Caco-2 (cell line): ENCODE measurements at places on chromosomes 3 and 15.
A peak's percentile ranks its signal among the peaks of the same experiment; 100 is the strongest.

DNA sequence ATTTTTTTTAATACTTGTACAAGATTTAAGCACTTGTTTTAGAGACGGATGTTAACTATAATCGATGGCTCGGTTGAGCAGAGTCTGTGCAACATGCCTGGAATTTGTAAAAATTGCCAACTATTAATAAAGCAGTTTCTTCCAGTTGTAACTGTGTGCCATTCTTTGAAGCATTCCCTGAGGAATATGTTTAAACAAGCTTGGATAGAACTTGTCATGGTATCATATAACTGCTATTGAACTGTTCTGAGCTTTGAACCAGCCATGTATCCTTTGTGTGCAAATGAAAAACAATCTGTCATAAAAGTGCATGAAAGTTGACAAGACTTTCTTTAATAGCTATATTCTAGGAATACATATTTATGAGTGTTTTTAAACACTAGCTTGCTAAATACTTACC lies 45.8 kb upstream of the UBE2E2 start:
- DNase-seq = no peak

GRCh38 chr3:79326642-79327041 lies 441.2 kb downstream of the ROBO1 start:
- no peak for DNase-seq

- no peak for DNase-seq
Observed at GRCh38 chr3:29771602-29772001, 490.7 kb downstream of the RBMS3 start.

GRCh38 chr3:156264771-156265170 lies 144.4 kb downstream of the KCNAB1 start:
- DNase-seq = no peak

DNA sequence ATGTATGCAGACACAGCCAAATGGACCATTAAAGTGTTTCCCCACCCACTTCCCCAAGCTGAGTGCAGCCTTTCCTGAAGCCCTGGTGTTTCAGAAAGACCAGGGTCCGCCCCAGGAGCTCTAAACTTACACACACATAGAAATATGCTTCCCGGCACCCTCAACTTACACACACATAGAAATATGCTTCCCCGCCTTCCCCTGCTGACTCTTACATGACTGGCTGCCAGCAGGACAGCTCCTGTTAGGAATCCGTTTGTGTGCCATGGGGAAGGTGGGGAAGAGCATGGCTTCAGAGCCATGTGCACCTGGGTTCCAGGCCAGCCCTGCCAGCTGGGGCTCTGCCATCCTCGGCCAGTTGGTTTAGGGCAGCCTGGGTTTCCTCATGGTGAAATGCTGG lies 3.6 kb downstream of the CLEC3B start:
- no peak for DNase-seq

- DNase-seq = no peak
Observed at GRCh38 chr3:194647747-194648146, 14.5 kb upstream of the TMEM44 start.

GRCh38 chr15:81336568-81336967 lies 12.6 kb upstream of the STARD5 start:
- no peak for DNase-seq

DNA sequence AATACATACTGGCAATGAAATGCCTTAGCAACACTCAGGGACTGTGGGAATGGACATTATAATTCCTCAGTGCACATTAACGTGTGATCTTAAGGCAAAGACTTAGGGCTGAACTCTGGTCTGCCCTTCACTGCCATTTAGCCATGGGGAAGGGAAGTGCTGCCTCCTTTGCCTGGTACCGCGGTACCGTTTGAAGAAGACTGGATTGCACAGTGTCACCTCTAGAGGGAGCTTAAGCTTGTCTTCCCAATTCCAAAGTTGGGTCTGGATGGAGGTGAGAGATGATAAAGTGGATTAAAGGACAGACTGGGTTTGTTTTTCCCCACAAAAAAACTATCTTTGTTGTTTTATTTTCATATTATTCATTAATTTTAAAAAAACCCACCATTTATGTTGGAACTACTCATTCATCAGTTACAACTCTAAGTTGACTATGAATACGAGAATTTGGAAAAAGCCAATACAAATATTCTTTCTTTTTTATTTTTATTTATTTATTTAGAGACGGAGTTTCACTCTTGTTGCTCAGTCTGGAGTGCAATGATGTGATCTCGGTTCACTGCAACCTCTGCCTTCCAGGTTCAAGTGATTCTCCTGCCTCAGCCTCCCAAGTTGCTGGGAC lies 60.0 kb upstream of the SYN2 start:
- peak; percentile 35 for DNase-seq

DNA sequence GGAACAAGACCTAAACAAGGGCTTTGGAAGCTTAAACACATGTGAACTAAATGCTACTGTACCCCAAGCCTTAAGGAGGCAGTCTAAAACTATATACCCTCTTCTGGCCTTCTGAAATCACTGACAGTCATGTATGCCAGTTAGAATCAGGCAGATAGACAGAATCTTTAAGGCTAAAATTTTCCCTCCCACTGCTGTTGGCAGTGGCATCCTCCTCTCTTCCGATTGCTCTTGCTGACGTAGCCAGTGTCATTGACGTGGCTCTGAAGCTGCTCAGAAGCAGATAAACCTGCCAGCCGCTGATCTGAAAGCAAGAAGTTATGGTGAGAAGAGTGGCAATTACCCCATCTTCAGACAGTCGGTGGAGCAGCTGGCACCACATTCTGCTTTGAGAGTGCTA lies 3.3 kb downstream of the RYR3 start:
- no peak for DNase-seq

GRCh38 chr3:14514323-14514720 lies 25.8 kb downstream of the GRIP2 start:
- peak; percentile 20 for DNase-seq

DNA sequence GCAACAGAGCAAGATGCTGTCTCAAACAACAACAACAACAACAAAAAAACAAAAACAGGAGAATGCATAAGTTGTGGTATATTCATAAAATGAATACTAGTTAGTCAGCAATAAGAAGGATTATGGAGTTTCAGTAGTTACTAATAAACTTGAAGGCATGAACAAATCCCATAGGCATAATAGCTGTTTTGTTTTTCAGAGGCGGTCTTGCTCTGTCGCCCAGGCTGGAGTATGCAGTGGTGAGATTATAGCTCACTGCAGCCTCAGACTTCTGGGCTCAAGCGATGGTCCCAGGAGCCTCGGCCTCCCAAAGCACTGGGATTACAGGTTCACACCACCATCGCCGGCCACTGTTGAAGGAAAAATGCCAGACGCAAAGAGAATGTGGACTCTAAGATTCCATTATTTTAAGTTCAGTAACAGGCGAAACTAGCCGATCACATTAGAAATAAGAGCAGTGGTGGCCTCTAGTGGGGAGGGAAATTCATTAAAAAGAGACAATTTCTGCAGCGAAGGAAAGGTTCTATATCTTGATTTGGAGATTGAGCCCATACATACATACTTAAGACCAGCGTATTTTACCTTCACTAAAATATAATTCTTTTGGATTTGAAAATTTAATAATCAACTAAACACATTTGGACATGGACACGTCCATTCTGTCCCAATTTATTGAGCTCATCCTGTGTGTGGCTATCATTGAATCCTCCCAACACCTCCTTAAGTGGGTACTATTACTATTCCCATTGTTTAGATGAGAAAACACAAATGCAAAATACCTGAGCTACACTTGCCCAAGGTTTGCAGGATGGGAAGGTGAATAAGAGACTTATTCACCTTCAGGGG lies 27.4 kb upstream of the HDAC11 start:
- peak; percentile 61 for DNase-seq

GRCh38 chr15:31867536-31868442 lies 162.5 kb upstream of the CHRNA7 start:
- DNase-seq = no peak

- no peak for DNase-seq
Observed at GRCh38 chr3:161550491-161551195, 54.0 kb downstream of the OTOL1 start.

DNA sequence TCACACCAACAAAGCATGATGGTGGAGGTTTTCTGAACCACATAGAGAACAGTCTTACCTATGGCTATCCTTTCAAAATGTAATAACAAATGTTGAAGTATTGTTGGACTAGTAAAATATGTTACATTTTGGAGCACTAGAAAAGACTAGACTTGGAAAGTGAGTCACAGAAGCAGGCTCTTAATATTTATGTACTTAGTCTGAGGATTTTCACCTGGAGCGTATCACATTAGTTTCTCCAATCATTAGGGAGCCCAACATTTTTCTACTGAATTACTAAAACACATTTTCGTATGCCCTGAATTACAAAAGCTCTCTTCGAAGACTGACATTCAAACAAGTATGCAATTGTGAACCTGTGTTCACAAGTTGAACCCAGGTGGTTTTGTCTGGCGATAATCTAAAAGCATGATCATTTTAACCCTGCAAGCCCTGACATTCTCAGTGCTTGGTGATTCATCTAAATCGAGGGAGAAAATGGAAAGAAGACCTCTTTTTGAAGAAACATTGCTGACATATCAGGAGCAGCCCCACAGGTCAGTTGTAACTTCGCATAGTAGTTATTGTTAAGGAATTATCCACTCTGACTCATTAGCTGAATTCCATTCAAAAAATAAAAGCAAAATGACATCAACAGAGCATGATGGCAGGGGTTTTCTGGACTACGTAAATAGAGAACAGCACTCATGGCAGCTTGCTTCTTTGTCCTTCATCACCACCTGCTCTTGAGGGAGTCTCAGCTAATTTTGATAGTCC lies 679.8 kb upstream of the NECTIN3 start:
- DNase-seq = no peak

- no peak for DNase-seq
Observed at GRCh38 chr3:60591267-60591666, 660.0 kb downstream of the FHIT start.

DNA sequence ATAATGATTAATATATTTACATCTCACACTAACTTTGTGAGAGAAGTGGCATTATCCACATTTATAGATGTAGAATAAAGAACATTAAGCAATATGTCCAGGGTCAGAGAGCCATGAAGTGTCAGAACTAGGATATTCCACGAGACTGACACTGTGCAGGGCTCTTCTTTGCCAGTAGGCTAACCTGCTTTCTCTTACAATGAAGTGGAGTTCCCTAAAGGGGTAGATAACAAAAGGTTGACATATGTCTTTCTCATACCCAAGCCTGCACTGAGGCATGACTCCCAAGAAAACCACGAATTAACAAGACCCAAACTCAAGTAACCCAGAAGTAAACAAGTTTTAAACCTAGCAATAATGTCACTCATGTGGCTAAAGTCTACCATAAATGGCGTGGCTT lies 191.5 kb upstream of the SLC2A2 start:
- no peak for DNase-seq

DNA sequence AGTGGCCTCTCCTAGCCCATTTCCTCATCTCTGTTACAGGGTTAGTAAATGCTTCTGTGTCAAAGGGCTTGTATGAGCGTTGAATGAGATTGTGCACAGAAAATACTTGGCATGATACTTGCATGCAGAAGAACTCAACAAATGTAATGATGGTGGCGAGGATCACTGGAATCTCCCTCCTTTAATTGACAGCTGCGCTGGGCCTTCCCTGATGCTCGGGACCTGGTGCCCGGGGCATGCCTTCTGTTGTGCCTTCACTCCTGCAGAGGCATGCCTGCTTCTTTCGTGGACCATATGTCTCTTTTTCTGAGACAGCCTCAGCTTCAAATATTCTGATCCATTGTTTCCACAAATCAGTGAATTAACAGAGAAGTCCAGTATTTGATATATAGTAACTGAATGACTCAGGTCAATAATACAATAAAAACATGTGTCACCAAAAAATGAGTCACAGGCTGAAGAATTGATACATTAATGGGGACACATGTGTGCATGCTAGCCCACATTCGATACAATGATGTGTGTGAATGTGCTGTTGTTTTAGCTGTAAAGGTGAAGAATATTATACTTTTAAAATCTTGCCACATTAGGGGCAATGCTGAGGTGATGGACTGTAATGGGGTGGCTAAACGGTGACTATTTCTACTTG lies 243.3 kb upstream of the TBL1XR1 start:
- DNase-seq = no peak

DNA sequence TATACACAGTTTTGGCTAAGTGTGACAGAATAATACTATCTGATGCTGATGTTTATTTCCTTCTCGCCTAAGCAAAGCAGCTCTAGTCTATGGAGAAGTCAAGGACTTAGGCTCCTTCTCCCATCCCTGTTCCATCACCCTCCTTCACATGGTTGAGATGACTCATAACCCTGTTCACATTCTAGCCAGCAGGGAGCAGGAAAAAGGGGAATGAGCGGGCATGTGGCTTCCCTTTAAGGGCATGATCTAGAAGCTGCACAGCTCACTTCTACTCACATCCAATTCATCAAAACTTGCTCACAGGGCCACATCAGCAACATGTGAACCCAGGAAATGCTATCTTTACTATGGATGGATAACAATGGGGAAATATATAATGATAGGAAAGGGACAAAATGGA lies 40.9 kb downstream of the CBLB start:
- peak; percentile 35 for DNase-seq

DNA sequence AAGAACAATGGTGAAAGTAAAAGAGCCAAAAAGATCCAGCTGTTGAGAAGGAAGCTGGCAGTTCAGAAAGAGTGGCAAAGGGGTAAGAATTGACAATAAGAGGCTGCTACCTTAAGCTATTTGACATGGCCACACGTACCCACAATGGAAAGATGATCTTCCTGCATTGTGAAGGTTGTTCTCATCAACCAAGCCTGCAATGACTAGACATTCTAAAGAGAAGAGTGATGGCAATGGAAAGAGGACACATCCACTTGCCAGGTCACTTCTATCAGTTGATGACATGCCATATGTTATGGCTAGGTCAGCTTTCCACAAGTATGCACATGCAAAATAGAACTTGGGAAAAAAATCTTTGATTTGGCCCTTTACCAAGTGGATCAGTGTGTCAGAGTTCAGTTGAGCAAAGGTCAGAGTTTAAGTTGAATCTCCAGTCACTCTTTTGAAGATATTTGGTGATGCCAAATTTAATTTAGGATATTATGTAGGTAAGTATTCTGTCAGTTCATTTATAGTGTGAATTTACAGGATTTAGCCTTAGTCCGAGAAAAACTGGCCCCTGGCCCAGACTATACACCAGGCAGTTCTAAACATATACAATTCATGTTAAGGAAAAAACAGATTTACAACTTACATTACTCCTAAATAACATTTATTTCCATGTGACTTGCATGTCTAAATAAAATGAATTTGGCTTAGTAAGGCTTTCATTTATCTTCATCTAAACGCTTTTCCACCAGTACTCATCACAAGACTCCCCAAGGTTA lies 104.9 kb upstream of the FLNB start:
- DNase-seq = no peak

- DNase-seq = no peak
Observed at GRCh38 chr3:51943451-51944391, 1.6 kb downstream of the PARP3 start.

DNA sequence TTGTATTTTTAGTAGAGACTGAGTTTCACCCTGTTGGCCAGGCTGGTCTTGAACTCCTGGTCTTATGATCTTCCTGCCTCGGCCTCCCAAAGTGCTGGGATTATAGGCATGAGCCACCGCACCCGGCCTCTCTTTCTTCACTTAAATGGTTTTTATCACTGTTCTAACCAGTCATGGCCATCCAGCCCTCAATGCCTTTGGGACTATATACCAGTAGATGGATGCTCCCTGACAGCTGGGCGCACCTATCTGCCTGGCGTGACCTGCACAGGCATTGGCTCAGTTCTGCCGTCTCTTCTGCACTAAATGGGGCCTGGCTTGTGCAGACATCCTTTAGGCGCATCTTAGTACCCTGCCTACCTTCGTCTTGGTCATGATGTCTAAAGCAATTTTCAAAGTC lies 233.4 kb downstream of the ADAMTS17 start:
- peak; percentile 3 for DNase-seq
